CD4-positive, alpha-beta T cell treated with Interleukin-15 for 4 hours (primary cell): ENCODE measurements at places on chromosomes 2 and 18.

- DNase-seq: no peak
Observed at GRCh38 chr2:62713837-62714236, 8.3 kb downstream of the EHBP1 start.

DNA sequence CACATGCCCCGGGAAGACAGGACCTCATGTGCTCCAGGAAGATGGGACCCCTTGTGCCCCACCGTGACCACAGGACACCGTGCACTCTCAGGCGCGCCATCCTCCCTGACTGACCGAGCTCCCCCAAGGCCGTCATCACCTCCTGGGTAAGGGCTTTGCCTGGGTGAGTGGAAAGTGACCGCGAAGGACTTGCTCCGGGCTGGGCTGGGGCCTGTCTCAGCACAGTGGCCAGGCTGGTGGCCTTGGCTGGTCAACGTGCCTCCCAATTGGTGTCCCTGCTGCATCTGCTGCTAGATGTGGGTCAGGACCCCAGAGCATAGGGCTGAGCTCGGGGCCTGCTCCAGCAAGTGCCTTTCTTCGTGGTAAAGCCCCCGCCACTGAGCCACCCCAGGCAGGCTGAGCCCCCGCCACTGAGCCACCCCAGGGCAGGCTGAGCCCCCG lies 69.7 kb upstream of the CTDP1 start:
- DNase-seq: no peak

DNA sequence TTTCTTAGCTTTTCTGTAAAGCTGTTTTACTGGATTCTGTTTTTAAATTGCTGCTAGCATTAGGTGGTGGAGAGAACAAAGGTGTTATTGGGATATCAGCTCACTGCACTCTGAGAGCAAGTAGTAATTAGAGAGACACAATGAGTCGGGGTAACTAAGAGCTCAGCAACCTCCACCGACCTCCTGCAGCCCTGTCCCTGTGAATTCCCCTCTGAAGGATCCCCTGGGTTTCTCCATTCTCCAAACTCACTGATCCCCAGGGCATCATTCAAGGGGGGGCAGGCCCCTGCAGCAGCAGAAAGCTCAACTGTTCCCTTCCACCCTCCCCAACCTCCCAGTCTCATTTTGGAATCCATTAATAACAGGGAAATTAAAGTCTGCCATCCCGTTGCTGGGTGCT lies 73.0 kb downstream of the MTCL1 start:
- DNase-seq: no peak

- DNase-seq: no peak
Observed at GRCh38 chr18:54973046-54973445, 13.8 kb upstream of the CCDC68 start.

- peak; percentile 12 for DNase-seq
Observed at GRCh38 chr18:49055754-49056172, 105.0 kb upstream of the SMAD7 start.

GRCh38 chr18:56532176-56532840 lies 106.1 kb downstream of the TXNL1 start:
- no peak for DNase-seq

GRCh38 chr18:21117409-21118131 lies 6.0 kb upstream of the ROCK1 start:
- DNase-seq: no peak

GRCh38 chr18:46650681-46651080 lies 6.3 kb downstream of the LOXHD1 start:
- DNase-seq: no peak

DNA sequence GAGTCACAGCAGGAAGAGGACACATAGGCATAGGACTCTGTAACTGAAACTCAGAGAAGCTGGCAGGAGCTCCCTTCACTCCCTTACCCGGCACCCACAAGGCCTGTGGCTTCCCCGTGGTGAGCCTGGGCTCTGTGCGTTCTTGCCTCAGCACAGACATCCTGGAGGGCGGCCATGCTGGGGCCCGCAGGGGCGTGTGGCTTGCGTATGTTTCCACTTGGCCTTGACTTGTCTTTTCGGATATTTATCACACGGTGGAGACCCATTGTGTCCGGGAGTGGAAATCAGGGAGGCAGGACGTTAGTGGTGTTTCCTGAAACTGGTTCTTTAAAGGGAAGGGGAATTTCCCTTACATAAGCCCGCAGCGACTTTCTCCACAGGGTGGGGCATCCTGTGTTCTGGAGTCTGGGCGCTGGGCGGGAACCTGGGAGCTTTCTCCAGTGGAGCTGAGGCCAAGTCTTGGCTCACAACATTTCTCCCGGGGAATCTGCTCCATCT lies 49.9 kb upstream of the EML6 start:
- no peak for DNase-seq

GRCh38 chr2:171723716-171724683 lies 36.7 kb downstream of the DYNC1I2 start:
- DNase-seq: no peak

DNA sequence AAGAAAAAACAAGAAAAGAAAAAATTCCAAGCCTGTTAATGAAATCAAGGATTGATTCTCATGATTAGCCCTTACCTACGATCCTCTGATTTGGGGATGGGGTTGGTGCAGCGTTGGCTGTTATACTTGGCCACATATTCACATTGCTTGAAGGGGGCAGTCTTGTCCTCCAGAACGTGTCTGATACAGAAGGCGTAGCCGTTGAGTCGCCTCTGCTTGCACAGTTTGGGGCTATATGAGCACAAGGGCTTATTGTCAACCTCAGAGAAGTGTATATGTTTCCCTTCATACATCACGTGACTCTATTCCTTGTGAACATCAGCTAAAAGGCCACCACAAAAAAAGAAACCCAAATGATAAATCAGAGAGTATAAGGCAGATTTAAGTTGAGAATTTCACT lies 23.2 kb downstream of the INO80D start:
- DNase-seq: no peak

DNA sequence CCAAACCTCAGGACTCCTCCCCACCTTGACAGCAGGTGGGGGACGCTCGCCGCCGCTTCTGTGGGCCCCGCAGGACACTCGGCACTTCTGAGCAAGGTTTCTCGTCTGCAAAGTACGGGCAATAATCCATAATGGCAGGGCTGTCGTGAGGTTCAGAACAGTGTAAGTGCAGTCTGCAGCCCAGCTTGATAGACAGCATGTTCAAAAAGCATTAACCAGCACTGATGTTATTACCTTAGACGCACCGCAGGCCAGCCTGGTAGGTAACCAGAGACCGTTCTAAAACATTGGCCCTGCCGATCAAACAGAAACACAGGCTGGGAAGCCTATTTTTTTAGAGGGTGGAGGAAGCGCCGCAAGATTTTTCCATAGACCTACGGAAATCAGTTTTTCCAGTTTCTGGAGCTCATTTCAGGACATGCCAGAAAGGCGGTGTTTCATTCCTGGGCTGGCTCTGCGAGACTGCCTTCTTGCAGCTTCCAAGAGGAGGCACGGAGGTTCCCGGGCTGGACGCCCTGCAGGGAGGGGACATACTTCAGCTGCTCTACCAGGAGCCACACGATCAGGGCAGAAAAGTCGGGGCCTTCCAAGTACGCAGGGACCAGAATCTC lies 148.7 kb downstream of the TPO start:
- DNase-seq: no peak

DNA sequence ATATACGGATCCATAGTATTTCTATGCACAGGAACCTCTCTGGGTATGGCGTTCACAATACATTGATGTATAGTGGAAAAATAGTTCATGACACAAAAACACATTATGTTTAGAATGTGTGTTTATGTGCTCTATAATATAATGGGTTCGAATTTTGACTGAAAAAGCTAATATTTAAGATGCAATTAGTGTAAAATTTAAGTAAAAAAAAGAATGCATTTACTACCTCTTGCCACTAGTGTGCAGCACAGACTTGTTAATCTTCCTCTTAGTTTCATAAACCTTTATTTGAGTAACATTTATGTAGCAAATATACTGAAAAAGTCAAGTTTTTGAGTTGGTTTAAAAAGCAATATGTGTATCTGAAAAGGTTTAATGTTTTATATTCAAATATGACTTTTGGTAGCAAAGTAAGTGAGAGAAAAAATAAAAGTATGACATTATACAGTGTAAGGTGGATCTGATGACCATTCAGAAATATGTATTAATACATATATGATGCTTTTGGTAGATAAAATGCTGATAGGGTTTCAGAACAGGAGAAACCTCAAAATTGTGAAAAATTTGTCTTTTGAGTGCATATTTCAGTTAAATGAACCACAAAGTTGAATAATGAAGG lies 49.4 kb downstream of the CCDC102B start:
- DNase-seq: no peak

DNA sequence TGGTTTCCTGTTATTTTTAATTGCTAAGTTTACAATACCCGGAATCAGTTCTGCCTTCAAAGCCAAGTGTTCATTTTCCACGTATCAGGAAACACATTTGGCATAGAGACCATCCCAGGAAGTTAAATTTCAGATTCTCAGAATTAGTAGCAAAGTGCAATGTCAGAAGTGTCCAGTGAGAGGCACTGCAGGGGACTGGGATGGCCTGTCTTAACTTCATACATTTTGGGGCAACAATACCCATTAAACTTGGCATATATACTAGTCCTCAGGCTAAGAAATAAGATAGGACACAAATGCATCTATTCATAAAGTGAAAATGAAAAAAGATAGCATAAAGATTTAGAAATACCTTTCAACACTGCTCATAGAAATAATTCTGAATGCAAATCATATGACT lies 1.5 kb upstream of the IL1RL2 start:
- peak; percentile 54 for DNase-seq
